ENCODE measurements at places on chromosomes 2 and 18.

DNA sequence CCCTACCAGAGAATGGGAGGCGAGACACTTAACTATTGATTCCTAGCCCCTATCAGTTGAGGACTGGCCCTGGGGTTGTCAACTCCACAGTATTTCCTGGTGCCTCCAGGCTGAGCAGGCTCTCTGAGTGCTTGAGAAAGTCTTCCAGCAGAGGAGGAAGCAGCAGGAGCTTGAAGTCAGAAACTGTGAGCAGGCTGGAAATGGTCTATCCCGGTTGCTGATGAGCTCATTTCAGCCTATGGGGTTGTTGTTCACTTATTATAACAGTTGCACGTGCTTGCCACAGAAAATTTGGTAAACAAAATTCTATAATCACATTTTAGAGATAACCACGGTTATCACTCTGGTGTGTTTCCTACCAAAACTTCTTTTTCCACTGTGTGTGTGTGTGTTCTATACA is 254.7 kb upstream of the THUMPD2 start:
- DNase-seq: no peak

GRCh38 chr2:74206180-74206688 is 7.8 kb downstream of the MTHFD2 start:
- peak; percentile 48 for DNase-seq

DNA sequence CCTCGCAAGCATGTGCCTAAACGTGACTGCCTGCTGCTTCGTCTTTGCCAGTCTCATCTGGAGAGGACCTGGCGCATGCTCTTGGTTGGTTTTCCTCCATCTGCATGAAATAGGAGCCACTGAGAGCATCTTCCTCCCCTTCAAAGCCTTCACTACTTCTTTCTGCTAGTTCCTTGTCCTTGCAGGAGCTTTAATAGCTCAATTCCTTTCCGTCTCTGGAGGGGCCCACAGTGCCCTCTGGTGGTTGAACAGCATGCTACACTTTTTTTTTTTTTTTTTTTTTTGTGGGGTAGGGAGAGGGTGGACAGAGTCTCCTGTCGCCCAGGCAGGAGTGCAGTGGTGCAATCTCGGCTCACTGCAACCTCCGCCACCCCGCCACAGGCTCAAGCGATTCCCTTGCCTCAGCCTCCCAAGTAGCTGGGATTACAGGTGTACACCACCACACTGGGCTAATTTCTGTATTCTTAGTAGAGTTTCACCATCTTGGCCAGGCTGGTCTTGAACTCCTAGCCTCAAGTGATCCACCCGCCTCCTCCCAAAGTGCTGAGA is 59.6 kb downstream of the SP110 start:
- DNase-seq: peak; percentile 75

DNA sequence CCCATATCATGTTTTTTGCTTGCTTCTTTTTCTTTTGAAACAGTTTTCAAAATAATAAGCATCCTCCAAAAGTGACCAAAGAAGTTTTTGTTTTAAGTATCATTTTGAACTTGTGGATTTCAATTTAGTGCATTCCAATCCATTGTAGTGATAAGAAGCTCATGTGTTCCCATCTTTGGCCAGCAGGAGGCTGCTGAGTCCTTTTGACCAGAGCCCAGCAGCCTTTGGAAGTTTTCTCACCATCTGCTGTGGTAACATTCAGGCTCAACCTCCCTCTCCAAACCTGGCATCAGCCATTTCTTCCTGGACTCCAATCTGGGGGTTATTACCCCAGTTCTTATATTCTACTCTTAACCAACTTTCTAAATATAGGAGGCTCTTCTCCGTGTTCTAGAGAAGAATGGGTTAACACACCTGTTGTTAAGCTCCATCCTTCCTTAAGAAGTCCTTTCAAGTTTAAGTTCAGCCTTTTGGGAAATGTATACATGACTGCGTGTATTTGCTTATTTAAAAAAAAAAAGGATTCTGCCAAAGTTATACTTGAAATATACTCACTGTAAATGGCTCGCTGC is 39.0 kb upstream of the MAL start:
- DNase-seq: peak; percentile 84

DNA sequence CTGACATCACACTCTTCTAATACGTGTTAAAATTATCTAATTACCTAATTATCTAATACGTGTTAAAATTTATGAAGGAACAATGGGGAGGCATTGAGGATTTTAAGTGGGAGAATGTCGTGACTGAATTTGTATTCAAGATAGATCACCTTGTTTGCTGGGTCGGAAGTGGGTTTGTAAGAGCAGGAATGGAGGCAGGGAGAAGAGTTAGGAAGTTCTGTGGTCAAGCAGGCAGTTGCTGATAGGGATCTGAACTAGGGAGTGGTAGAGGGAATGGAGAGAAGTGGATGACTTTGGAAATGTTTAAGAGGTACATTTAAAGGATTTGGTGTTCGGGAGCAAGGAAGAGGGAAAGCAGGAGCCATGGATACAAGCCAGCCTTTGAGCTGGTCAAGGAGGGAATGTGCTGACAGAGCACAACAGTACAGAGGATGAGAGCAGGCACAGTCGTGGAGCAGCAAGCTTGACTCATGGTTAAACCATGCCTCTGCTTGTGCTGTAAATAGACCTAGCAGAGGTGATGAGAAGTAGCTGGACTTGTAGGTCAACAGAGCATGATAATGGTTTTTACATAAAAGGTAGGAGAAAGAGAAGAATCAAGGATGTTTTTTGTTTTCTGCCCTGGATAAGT is 16.2 kb downstream of the IL18RAP start:
- no peak for DNase-seq

Data from adipocyte (in vitro differentiated cells).